A549 treated with Mapracorat at 1 μM for 4 hours (cell line): ENCODE measurements at places on chromosomes 7 and 10. TPM values are rescaled to one million over a fixed set of nuclear protein-coding genes. Genes with fewer than 3 reads are reported as not detected.

TDRD1 gene
- not detected in 5 replicates for total RNA-seq

HOXA3 gene
- total RNA-seq: 4.0 to 6.9 TPM (median 6.0 TPM) in 5 replicates

XRCC2 gene
- total RNA-seq: 3.5 to 4.9 TPM (median 4.7 TPM) in 5 replicates

CEP55 gene
- total RNA-seq: 57.5 to 72.2 TPM (median 65.1 TPM) in 5 replicates

ZNF365 gene
- 0.95 to 1.5 TPM (median 1.0 TPM) in 5 replicates for total RNA-seq

MDFIC gene
- total RNA-seq: 16.7 to 25.0 TPM (median 22.4 TPM) in 5 replicates

MMP21 gene
- total RNA-seq: 0.08 to 0.11 TPM in 2 of 5 replicates, not detected in the others

ANXA8L1 gene
- total RNA-seq: 98.3 to 132 TPM (median 114 TPM) in 5 replicates

RET gene
- total RNA-seq: 0.47 to 0.88 TPM (median 0.52 TPM) in 5 replicates

DNAH11 gene
- total RNA-seq: 0.04 to 0.43 TPM (median 0.20 TPM) in 5 replicates
